ENCODE measurements at places on chromosomes 11 and 22. TPM values are rescaled to one million over a fixed set of nuclear protein-coding genes. Genes with fewer than 3 reads are reported as not detected.

Gene FOSL1
- 3.2 TPM for total RNA-seq

GRCh38 chr11:117316197-117316961 lies at the start of gene BACE1:
Gene BACE1, minus strand, starts transcription at chr11:117316256. Its CDS starts 461 bp downstream, at chr11:117315795.
- no peak within 1 kb of the TSS for H3K27ac ChIP-seq
- no peaks in the 10 kb centered on the region for H3K4me1 ChIP-seq
- H3K36me3 ChIP-seq = no peaks in the 10 kb centered on the region
- peak within 1 kb of the TSS; percentile 67 for H3K4me3 ChIP-seq
- H3K27me3 ChIP-seq = no peaks in the 10 kb centered on the region

DNA sequence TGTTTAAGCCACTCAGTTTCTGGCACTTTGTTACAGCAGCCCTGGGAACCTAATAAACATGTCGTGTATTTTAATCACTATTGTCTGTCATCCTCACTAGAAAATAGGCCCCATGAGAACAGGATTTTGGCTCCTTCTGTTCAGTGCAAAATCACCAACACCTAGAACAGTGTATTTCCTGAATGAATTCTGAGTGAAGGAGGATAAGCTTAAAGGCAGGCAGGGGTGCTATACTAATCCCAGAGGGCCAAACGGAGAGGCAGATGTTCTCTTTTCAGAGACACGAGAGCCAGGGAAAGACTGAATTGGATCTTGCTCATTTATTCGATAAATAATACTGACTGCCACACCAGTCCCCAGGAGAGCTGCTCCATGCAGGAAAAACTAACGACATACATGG lies 10.4 kb downstream of the SMCO4 start:
- no peak overlapping the region for H3K4me3 ChIP-seq
- H3K27ac ChIP-seq = no peak overlapping the region
- H3K27me3 ChIP-seq = no peaks in the 10 kb centered on the region

Gene RAB39A
- total RNA-seq = 2.8 TPM

Gene PTPRCAP
- total RNA-seq = 20.3 TPM

GRCh38 chr22:23119494-23120414 lies 22.0 kb downstream of the RSPH14 start:
- DNase-seq = no peak
- H3K36me3 ChIP-seq = peaks cover 5% of the 10 kb centered on the region
- H3K27ac ChIP-seq = no peak overlapping the region
- H3K27me3 ChIP-seq = no peaks in the 10 kb centered on the region
- H3K4me1 ChIP-seq = no peaks in the 10 kb centered on the region

GRCh38 chr11:78752494-78752893 lies 177.8 kb upstream of the NARS2 start:
- no peak overlapping the region for H3K27ac ChIP-seq
- H3K4me1 ChIP-seq = no peaks in the 10 kb centered on the region
- H3K27me3 ChIP-seq = no peaks in the 10 kb centered on the region
- DNase-seq = no peak

Gene NEFH
- 0.60 TPM for total RNA-seq

GRCh38 chr22:46286941-46287872 lies 9.5 kb upstream of the GTSE1 start:
- peaks cover 24% of the 10 kb centered on the region for H3K36me3 ChIP-seq
- H3K4me1 ChIP-seq = no peaks in the 10 kb centered on the region
- H3K27me3 ChIP-seq = no peaks in the 10 kb centered on the region
- no peak overlapping the region for H3K4me3 ChIP-seq

Gene UPK3A
- not detected for total RNA-seq

GRCh38 chr11:121091492-121092152 lies 9.4 kb upstream of the TECTA start:
- H3K27me3 ChIP-seq = no peaks in the 10 kb centered on the region
- H3K4me1 ChIP-seq = no peaks in the 10 kb centered on the region
- no peak for DNase-seq
- H3K27ac ChIP-seq = no peak overlapping the region
- H3K36me3 ChIP-seq = no peaks in the 10 kb centered on the region

Gene FRMD8
- total RNA-seq = 41.3 TPM

GRCh38 chr11:67593565-67593905 lies 9.9 kb downstream of the GSTP1 start:
- no peaks in the 10 kb centered on the region for H3K36me3 ChIP-seq
- no peak overlapping the region for H3K4me3 ChIP-seq
- no peak for DNase-seq
- H3K27ac ChIP-seq = peak overlapping the region; percentile 2

Data from kidney (tissue), 22 donors.